ENCODE measurements at places on chromosomes 16 and 17.

DNA sequence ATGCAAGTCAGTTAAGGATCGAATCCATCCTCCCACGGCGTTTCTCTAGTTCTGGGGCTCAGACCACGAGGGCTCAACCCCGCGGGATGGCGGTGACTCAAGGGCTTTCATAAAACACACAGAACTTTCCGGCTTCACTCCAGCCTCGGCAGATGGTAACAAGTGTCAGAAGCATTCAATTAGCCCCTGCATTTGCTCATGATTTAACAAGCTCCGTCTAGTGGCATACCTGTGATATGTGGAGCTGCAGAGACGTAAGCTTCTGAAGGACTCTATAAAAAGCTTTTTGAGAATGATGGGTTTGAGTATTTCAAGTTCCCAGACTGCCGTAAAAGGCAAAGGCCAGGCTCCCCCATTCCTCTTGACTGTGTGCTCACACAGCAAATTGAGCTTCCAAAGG lies 91.3 kb upstream of the SEC14L1 start:
- peak; percentile 39 for DNase-seq

DNA sequence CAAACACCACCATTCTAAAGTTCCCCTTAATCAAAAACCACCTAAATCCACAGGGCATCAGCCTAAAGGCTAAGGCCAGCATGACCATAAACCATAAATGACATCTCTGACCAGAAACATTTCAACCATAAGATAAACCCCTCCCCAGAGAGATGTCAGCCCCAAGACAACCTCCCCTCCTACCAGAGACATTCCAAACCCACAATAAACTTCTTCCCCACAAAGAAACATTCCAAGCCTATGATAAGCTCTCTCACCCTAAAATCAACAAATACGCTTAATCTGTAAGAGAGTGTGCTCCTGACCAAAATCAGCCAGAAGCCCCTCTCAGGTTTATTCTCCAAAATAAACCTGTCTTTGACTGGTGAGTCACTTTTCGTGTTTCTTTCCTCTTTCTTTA lies 54.8 kb downstream of the SLFN5 start:
- DNase-seq = no peak

GRCh38 chr16:17776888-17777287 lies 306.1 kb upstream of the XYLT1 start:
- no peak for DNase-seq

DNA sequence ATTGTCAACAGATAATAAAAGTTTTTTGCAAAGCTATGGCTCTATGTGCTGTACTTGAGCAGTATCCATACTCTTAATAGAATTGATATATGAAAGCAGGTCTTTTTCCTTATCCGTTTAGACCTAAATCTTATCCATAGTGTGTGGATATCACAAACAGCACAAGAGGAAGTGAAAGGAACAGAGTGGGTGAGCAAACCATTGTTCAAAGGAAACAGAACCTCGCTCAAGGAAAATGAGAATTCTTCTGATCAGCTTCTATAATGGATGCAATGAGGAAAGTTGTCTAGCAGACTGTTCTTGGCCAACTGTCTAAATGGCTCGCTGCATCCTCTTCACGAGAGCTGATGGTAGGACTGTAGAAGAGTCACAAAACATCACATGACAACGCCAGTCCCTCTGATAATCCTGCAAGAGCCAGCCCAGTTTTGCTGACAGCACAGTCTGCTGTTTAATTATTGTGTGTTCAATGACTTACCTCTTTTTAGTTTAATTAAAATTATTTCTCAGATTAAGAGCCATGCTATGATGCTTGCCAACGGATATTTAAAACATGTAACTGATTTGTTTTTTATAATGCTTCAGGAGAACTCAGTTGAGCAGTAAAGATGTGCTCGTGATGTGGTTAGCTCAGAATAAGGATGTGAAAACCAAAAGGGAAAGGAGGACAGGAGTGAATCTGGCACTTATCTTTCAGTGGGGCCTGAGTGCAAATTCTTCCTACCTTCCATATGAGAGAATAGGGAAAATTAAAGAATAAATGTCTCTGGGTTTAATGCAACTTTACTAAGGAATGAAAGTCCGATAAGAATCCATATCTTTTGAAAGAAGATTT lies 38.5 kb downstream of the WWOX start:
- DNase-seq = no peak

DNA sequence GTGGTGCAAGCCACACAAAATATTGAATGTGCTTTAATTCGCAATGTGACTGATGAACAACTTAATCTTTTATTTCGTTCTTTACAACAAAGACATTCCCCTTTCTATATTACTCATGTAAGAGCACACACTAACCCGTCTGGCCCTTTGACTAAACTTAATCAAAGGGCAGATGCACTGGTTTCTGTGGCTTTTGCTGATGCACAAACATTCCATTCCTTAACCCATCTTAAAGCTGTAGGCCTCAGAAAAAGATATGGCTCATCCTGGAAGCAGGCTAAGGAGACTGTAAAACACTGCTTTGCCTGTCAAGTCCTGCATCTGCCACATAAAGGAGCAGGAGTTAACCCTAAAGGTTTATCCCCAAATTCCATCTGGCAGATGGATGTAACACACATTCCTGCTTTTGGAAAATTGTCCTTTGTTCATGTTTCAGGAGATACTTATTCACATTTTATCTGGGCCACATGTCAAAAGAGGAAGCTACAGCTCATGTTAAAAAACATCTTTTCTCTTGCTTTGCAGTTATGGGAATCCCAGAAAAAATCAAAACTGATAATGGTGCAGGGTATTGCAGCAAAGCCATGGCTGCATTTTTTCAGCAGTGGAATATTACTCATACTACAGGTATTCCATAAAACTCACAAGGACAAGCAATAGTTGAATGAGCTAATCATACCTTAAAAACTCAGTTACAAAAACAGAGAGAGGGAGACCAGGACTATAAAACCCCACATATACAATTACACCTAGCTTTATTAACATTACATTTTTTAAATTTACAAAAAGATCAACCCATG lies 137.2 kb downstream of the AHSP start:
- DNase-seq = no peak

GRCh38 chr16:19757762-19758595 lies 39.9 kb downstream of the IQCK start:
- no peak for DNase-seq

DNA sequence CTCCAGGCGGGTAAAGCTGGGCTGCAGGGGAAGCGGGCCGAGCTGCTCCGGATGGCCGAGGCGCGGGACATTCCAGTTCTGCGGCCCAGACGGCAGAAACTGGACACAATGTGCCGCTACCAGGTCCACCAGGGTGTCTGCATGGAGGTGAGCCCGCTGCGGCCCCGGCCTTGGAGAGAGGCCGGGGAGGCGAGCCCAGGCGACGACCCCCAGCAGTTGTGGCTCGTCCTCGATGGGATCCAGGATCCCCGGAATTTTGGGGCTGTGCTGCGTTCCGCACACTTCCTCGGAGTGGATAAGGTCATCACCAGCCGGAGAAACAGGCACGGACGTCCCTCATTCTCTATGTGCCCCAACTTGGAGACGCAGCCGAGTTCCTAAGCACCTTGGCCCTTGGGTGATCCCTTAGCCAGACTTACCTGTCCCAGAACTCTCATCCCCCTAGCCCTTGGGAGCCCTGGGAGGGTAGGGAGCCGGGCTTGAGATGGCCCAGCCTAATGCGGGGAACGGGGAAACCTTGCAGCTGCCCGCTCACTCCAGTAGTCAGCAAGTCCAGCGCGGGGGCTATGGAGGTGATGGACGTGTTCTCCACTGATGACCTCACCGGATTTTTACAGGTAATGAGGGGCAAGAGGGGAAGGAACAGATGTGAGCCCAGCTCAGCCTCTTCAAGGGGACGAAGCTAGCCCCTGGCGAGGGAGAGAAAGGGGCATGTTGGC lies 806 bp downstream of the MRM1 start:
- DNase-seq = peak; percentile 42

DNA sequence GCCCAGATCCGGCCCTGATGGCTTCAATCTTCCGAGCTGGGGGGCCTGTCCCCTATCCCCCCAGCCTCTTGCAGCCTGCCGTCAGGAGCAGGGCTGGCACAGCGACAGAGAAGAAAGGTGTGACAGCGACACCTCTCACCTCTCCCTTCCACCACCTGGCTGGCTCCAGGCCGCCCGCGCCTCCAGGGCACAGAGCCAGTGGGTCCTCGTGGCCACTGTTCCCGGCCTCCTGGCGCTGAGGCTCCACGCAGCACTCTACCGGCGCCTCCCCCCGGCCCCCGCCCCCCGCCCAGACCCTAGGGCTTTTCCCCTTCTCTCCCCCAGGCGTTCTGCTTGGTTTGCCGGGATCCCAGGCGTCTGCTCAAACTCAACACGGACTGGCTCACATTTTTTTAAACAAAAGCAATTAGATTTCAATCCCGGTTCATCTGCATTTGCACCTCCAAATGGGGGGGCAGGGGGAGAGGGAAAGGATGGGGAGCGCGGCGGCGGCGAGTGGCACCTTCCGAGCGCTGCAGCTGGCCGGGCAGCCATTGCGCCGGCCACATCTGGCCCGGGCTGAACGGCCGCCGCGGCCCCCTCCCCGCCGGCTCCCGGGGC lies 12.8 kb upstream of the CBX8 start:
- no peak for DNase-seq

GRCh38 chr16:17440131-17440530 lies 30.6 kb downstream of the XYLT1 start:
- DNase-seq = no peak

GRCh38 chr16:50263940-50264929 lies 2.1 kb upstream of the ADCY7 start:
- peak; percentile 69 for DNase-seq

DNA sequence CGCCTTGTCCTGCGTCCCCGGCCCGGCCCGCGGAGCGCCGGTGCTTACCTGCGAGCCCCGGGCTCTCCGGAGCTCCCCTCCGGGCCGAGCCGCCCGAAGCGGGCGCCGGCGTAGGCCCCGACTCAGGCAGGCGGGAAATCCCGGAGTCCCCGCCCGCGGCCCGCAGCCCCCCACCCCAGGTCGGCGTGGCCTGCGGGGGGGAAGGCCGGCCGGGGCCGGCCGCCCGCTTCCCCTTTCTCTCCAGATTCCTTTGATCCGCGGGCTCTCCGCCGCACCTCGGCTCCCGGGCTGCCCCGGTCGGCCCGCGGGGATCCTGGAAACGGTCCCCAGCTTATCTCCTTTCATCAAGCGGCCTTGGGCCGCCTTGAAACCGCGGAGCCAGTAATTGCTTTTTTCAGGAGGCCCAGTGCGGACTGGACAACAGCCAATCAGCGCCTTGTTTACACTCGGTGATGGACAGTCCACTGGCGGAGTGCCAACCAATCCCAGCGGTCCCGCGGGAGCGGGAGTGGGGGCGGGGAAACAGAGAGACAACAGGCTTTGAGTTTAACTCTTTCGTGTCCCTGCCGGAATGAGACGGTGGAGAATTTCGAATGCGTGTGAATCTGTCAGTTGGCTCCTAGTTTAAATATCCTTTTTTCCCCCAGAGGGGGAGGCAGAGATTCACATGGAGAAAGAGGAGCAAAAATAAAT lies 1.4 kb upstream of the BAHCC1 start:
- DNase-seq = peak; percentile 99

- DNase-seq = no peak
Measured at GRCh38 chr17:1100382-1100781, 79.4 kb downstream of the ABR start.

- no peak for DNase-seq
Measured at GRCh38 chr16:51133183-51133582, 17.9 kb downstream of the SALL1 start.

DNA sequence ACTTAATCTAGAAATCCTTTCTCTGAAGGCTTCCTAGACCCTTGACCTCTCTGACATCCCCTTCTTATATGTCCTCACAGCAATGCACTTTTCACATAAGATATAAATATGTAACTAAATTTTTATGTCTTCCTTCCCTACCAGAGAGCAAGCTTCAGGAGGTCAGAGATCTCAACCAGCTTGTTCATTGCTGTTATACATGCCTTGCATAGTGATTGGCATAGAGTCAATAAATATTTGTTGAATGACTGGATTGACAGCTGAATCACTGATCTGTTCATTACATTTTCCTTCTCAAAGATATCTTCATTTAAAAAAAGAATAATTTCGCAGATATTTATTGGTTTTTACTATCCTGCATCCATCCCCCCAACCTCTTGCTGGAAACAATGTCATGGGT lies 29.5 kb downstream of the HYDIN start:
- no peak for DNase-seq

DNA sequence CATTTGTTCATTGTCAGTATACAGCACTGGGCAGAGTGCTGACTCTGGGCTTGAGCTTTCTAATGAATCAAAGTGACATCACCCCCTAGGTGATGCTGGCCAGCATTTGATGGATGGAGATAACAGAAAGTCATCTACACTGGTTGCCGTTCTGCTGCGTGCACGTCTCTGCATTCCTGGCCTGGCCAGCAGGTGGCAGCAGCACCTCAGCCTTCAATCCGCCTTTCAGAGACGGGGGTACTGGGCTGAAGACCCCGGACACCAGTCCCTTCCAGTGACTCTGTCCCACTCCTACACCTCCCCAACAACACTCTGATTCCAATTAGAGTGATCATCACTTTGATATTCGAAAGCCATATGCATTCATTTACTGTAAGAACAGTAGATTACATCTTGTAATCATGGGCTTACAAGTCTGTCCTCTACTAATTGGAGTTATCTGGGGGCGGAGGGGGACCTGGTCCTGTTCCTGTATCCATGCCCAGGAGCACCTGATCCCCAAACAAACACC lies 6.0 kb downstream of the CPSF4L start:
- peak; percentile 57 for DNase-seq

DNA sequence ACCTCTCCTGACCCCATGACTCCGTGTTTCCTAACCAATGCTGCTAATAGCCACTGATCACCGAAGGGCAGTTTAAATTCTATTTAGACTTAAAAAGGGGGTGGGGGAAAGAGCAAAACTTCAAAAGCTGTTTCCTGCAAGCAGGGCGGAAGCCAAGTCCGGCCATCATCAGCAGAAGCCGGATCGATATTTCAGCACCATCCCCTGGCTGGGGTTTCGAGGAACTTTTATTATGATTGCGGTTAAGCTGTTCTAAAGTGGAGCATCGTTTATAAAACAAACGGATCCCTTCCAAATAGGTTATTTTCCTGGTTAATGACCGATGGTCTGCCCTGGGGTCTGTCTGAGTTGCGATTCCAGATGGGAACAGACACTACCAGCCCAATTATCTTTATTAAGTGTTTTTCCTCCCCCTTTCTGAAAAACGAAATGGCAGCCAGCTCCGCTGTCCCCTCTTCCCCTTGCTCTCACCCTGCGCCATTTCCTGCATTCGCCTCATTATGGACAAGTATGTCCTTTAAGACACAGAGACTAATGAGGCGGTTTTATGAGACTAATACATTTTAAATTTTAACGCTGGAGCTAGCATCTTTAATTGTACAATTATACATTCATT lies 76.1 kb upstream of the IRX3 start:
- no peak for DNase-seq

GRCh38 chr16:67039260-67040020 lies 10.5 kb downstream of the CBFB start:
- no peak for DNase-seq

GRCh38 chr17:28211811-28212210 lies 107.2 kb upstream of the TMEM97 start:
- no peak for DNase-seq

Measured in NB4 (cell line).